ENCODE measurements at places on chromosomes 4 and X.

DNA sequence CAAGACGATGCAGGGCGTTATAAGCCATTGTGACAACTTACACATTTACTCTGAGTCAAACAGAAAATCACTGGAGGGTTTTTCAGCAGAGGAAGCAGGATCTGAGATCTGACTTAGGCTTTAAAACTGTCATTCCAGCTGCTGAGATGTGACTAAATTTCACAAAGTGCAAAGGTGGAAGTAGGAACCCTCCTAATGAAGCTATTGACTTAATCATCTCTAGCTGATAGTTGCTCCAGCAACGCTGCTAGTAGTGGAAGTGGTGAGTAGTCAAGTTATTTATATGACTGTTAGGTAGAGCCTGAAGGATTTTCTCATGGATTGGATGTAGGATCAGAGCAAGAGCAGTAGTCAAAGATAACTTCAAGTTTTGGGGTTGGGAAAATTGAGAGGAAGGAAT lies 218.6 kb downstream of the GRID2 start:
- no peak for DNase-seq

DNA sequence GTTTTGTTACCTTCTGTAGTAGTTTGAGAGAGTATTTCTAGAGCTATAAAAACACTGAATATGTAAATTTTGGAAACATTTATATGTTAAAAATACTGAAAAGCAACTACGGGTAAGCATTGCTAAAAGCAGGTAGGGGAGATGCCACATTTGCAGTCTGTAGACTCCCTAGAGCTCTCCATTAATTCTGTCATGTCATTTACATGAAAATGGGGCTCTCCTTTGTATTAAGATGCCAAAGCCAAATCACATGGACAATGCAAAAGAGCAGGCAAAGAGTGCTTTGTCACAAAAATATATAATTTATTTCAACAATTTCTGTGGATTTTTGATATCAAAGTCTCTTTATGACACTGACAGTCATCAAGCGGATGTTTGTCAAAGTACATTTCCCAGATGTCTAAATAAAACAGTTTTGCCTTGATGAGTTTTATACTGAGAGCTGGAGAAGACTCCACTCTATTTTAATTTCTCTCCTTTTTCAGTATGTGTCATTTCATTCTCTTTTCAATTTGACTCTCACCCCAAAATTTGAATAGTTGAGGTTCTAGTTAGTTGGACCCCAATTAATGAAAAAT lies 51.8 kb downstream of the LDB2 start:
- no peak for DNase-seq

DNA sequence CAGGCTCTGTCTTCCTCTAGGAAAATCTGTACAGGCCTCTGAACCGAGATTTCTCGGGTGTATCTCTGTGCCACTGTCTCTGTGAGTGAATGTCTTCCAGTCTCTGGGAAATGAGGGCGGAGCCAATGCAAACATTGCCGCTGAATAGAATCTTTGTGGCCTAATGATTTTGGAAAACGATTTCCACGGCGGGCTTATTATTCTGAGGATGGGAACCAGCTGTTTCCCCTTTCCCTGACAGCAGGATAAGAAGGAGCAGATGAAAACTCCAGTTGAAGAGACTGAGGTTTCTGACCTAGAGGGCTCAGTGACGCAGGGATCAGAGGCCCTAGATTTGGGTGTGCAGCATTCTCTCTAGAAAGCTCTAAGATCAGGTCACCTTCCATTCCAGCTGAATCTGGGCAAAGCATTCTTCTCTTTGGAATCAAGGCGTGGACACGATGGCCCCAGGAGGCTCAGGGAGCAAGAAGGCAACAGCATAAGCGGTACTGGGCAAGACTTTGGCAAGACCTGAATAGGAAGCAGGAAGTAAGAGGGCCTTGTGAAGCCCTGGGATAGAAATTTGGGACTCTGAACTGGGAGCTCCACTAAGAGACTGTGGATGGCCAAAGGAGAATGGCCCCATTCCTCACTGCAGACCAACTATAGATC lies 47.3 kb downstream of the PJA1 start:
- no peak for DNase-seq

DNA sequence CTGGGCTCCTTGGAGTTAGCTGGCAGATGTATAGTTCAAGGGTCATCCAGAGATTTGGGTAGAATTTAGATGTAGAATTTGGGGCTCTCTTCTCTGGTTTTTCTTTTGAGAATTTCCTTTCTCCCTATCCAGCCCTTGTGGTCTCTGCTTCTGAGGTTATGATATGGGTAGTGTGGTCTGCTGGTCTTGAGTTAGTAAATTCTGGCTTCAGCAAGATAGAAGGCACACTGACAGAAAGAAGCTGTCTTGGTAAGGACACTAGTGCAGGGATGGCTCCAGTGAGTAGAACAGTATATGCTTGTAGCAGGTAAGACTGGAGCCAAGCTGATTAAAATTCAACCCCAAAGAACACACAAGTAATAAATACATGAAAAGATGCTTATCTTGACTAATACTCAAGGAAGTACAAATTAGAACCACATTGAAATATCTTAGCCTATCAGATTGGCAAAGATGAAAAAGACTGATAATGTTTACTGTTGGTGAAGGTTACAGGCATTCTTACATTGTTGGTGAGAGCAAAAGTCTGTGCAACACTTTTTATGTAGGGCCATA lies 2.1 kb upstream of the IL9R start:
- no peak for DNase-seq

DNA sequence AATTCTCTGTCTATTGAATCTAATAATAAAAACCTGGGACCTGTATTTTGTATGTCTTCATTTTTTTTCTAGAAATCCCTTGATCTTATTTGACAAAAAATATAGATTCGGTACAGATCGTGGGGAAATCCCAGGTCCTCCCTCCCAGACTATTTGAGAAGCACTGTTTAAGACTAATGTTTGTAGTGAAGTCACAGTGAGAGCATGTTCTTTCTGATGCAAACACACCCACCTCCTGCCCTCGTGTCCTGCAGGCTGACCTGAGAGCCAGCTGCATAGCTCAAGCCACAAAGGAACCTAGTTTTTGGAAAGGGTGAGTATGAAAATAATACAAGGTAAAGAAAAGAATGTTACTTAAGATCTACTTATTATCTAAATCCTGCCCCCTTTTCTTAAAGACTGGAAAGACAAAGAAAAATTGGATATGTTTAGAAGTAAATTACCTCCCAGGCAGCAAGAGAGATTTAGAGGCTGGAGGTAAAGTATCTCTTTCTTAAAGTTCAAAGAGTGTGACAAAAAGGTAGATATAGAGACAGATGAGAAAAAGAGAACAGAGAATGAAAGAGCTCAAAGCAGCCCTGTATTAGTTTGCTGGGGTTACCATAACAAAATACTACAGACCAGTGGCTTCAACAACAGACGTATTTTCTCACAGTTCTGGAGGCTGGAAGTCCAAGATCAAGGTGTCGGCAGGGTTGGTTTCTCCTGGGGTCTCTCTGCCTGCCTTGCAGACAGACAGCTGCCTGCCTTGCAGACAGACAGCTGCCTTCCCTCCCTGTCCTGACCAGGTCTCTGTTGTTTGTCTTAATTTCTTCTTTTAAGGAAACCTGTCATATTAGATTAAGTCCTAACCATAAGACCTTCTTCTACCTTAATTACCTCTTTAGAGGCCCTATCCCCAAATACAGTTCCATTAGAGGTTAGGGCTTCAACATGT lies 20.4 kb upstream of the DCTD start:
- DNase-seq = no peak

DNA sequence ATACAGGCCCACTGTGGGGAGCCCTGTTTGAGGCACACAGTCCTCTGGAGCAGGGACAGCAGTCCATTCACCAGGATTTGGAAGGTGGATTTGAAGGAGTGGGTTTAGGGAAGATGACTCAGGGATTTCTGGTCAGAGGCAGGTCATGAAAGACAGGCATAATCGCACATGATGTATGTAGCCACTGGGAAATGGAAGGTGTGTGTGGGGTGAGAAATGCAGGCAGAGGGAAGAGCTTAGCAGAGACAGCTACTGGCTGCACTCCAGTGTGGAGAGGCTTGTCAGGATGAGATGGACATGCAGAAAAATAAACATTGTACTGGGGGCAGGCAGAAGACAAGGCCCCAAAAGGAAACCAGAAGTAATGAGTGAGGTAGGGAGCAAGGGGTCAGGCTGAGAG lies 85.2 kb upstream of the STS start:
- DNase-seq = no peak

GRCh38 chrX:2907295-2907694 lies 21.8 kb downstream of the ARSD start:
- DNase-seq = no peak

DNA sequence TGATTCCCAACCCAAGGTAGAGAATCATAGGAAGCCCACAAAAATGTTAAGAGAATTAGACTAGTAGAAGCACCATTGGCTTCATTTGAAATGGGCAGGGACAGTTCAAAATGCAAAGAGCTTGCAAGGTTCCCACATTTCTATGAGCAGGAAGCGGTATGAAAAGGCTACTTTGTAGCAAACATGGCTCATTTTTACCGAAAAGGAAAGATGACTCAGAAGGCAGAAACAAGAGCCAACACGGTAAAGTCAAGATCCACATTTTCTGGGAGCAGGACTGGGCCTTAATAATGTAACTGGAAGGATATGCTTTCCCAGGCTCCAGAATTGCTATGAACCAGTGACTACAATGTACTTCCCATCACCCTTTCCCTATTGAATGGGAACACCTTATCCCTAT lies 89.5 kb downstream of the GLRA3 start:
- no peak for DNase-seq

GRCh38 chrX:150525061-150525919 lies 43.1 kb upstream of the MTM1 start:
- no peak for DNase-seq

GRCh38 chrX:43552156-43552555 lies 103.9 kb upstream of the MAOA start:
- DNase-seq = no peak

DNA sequence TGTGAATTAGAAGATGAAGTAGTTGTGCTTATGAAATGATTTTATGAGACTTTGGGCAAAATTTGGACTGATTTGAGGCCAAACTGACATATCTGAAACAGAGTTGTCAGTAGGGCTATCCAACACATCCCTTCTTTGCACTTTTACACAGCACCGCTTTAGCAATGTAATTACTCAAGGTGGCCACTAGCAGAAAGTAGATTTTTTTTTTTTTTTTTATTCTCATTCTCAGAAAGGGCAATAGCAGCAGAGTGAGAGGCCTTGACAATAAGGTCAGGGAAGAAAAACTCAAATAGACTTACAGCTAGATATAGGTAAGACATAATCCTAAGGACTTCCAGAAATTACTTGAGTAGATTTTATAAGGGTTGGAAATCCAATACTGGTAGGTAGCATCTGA lies 414.3 kb downstream of the NAP1L3 start:
- DNase-seq = no peak

- no peak for DNase-seq
Measured at GRCh38 chrX:131650637-131651410, 107.0 kb downstream of the OR13H1 start.

GRCh38 chr4:183352546-183352945 lies 30.3 kb upstream of the CLDN24 start:
- no peak for DNase-seq

DNA sequence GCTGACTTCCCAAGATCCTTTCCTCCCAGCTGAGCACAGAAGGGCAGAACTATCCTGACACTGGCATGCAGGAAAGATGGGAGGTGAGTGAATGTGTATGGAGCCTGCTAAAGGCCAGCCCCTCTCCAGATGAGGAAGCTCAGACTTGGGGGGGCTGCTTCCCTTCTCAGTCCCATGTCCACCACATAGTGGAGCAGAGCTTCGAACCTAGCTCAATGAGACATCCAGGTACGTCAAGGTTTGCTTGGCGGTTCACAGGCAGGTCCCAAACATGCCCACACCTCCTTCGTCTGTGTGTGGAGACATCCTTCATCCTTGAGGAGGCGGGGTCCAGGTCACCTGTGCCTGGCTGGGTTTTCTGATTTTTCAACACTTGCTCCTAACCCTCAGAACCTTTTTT lies 31.3 kb downstream of the ACSL1 start:
- DNase-seq = no peak

DNA sequence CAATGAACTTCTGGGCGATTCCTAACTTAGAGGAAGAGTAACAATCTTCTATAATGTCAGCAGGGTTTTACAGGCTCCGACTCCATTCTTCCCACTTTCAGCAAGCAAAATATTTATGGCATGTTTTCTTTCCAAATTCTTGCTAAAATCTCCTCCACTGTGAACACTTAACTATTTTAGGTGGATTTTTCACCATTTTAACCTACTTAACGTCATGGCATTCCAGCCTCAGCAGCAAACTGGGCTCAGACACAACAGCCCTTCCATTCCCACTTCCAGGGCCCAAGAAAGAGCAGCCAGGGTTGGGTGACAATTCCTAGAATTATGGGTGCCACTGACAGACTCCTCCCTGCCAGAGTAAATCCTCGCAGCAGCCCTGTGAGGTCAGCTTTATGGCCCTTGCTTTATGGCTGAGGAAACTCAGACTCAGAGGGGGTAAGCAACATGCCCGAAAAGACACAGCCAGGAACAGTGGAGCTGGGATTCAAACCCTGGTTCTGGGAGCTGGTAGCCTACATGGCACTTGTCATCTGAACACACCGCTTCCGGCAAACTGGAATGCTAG lies 112.8 kb upstream of the MAP3K15 start:
- DNase-seq = no peak

DNA sequence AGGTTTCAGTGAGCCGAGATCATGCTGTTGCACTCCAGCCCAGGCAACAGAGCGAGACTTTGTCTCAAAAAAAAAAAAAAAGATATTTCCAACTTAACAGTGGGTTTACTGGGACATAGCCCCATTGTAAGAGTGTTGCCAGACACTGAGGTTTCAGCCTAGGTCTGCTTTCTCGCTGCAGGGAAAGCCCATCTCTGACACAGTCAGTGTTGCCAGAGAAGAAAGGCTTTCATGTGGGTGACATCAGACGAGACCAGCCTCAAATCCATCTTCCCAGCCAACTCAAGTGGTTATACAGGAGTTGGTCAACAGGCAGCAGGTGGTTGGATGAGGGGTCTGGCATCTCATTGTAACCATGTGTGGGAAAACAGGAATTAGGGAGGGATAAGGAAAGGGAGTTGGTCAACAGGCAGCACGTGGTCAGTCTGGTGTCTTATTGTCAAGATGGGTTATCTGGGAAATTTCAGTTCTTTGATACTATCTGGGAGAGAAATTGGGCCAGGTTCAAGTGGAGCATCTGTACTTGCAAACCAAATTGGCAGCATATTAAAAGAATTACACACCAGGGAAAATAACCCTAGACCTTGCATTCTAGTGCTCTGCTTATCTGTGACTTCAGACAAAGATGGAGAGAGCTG lies 41.1 kb downstream of the NELFA start:
- DNase-seq = no peak

DNA sequence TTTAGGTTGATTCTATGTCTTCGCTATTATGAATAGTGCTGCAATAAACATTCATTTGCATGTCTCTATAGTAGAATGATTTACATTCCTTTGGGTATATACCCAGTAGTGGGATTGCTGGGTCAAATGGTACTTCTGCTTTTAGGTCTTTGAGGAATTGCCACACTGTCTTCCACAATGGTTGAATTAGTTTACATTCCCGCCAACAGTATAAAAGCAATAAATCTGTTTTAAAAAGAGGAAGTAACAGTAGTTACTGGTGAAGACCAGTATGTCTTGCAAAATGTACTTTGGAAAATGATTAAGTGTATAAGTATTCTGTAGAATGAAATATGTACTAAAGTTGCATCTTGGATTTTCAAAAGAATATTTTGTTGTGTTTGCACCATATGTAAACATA lies 77.3 kb downstream of the SHROOM4 start:
- no peak for DNase-seq

Data from activated T-helper 1 cell treated with anti-CD3 and anti-CD28 coated beads, Interleukin-2, amount 50 U/mL, for 16 hours (primary cell).